GM12878 (cell line): ENCODE measurements at places on chromosomes 1 and 21.

DNA sequence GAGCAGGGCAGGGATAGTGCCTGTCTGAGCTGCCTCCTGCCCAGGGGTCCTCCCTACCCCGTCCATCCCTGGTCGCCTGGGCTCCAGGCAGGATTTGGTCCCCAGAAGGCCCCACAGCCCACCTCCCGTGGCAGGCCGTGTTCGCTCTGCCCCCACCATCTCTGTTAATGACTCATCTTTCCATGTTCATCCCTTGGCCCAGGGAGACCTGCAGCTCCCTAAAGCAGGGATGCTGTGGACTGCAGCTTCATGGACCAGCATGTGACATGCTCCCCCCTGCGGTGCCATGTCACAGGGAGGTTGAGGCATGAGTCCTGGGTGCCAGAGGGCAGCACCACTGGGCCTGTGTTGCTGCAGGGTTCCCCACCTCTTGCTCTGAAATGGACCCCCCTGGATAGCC is 26.8 kb downstream of the UBASH3A start:
- DNase-seq = no peak

DNA sequence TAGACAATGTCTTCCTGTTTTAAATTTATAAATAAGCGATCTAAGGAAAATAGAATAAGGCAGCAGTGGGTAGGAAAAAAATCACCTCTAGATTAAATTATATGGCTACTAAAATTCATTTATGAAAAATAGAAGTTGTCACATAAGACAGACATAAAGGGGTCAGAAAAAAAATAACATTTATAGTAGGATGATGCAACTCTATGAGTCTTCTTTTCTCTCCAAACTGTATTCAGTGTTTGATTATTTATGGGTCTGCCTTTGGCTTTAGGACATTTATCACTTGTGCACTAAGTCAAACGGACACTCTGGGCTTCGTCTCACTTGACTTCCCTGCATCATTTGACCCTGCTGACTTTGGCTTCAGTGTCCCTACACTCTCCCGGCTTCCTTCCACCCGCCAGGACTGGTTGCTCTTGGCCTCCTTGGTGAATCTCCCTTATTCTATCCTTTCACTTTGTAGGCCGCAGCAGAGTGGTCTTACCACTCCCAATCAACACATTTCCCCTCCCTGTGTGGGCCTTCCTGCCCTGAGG is 47.0 kb upstream of the DESI2 start:
- no peak for DNase-seq

GRCh38 chr21:28283641-28284490 is 708.8 kb downstream of the LTN1 start:
- DNase-seq = no peak

- DNase-seq = no peak
These were observed at the start of gene ZBTB18 for GRCh38 chr1:244050835-244051444. Gene ZBTB18 (plus strand): TSS chr1:244051283. CDS start chr1:244051432, 149 bp downstream.
